Activated CD4-positive, alpha-beta T cell treated with anti-CD3 and anti-CD28 coated beads, Interleukin-2, amount 10 ng/mL, durations not matched to agents 7 days and 5 days (primary cell): ENCODE measurements at places on chromosomes 16 and 17. TPM values are rescaled to one million over a fixed set of nuclear protein-coding genes. Genes with fewer than 3 reads are reported as not detected.
A peak's percentile ranks its signal among the peaks of the same experiment; 100 is the strongest.

- no peak for DNase-seq
Observed at GRCh38 chr17:79214940-79215604, 140.4 kb downstream of the ENGASE start.

DNA sequence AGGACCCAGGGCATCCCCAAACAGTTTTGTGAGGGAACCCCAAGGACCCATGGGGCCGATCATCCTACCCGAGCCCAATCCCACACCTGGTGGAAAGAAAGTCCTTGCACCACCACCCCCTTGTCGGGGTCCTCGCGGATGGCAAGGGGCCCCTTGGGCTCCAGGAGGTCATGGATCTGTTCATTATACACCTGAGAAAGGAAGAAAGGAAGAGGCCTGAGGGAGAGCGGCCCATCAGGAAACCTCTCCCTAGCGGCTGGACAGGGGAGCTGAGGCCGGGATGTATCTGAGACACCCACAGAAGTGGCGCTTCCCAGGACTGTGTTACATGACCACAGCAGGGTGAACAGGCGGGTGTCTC, 12.8 kb downstream of the KIF18B start:
- DNase-seq, result no peak

DNA sequence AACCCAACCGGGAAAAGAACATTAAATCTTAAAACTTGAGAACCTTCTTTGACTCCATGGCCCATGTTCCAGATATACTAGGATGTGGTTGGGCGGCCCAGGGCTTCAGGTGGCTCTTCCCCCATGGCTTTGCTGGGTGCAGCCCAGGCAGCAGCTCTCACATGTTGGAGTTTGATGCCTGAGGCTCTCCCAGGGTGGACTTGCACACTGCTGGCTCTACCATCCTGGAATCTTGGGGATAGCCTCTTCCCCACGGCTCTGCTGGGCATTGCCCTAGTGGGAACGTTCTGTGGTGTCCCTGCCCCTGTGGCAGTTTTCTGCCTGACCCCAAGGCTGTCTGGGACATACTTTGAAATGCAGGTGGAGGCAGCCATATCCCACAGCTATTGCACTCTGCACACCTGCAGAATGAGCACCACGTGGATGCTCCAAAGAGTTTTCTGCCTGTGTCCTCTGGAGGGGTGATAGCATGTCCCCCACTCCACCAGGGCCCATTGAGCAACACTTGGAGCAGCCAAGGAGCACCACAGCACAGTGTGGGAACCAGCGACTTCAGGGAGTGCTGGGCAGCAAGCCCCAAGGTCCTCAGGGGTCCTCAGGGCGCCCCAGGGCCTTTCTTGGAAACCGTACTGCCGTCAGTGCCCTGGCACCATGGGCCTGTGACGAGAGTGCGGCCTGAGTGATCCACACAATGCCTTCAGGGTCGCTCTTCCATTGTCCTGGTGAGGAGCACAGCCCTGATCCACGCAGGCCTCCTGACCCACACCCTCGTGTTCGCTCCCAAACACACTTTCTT, 70.8 kb downstream of the GOSR1 start:
- no peak for DNase-seq

DNA sequence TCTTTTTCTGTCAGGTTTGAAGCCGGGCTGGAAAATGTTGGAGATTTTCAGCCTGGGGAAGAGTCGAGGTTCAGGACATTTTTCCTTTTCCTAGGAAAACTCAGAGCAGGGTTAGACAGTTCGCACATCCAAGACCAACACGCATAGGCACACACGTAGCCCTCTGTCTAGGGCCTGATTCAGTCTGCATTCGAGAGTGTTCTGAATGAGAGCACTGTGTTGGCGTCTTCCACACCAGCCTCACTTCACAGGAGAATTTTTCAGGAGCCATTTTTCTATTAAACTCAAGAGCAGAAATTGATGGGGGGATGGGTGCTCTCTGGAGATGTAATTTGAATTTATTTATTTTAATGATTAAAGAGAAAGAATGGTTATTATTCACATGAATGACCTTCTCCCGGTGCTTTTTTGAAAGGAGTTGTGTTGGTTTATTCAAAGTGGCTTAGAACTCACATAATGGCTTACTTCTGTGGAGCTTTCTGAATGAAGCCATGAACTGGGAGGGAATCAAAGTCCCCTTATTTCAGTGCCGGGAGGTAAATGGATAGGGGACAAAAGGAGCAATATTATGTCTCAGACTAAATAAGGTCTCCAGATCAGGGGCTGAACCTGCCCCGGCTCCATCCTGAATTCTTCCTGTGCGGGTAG, 194.3 kb downstream of the CCDC182 start:
- no peak for DNase-seq

DNA sequence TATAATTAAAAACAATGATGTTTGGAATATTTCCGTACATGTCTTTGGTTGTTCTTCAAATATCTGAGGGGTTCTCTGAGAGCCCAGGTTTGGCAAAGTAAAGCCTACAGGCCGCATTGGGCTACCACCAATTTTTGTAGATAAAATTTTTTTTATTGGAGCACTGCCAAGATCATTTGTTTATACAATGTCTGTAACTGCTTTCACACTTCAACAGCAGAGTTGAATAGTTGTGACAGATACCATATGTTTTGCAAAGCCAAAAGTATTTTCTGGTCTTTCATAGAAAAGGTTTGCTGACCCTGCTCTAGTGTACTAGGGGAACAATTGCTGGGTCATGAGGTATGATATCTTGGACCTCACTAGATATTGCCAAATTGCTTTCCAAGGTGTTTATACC, 10.5 kb downstream of the PPM1D start:
- no peak for DNase-seq

DNA sequence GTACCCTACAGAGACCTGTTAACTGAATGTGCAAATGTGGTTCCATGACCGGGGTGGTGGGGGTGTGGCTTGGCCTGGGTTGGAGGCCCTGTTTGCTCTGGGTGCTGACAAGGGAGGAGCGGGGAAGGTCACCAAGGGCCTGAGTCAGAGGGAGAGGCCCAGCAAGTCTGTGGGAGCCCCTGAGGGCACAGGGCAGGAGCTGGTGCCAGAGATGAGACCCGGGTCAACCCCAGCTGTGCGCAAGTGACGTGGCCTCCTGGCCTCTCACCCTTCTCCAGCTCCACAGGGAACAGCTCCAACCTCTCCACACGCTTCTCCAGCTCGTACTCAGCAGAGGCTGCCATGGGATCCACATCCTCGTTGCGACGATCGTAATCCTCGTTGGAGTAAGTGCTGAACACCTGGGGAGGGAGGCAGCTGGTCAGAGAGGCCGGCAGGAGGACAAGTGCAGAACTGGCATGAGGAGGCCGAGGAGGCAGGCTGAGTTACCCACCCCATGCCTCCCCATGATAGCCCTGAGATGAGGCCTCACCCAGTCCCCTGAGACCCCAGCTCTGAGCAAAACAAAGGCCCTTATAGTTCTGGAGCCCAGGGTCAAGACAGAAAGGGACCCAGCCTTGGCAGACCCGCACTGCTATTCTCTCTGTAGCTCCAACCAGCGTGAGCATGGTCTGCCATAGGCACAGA, 5.5 kb downstream of the PPP1R9B start:
- no peak for DNase-seq

GRCh38 chr17:44221084-44221861, 1.8 kb upstream of the UBTF start:
- peak; percentile 73 for DNase-seq

DNA sequence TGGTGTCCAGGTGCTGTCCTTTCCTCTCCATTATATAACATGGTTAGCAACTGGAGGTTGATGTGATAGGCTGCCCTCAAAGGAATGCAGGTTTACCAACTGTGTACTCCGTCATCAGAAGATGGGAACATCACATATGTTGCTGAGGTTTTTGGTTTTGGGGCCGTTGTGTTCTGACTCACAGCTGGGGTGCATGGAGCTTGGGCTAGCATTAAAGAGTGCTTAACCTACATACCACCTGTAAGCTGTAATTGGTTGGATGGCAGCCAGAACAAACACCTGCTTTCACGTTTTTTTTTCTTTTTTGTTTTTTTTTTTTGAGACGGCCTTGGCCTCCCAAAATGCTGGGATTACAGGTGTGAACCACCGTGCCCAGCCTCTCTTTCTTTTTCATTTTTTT, 20.9 kb downstream of the TMEM11 start:
- no peak for DNase-seq

DNA sequence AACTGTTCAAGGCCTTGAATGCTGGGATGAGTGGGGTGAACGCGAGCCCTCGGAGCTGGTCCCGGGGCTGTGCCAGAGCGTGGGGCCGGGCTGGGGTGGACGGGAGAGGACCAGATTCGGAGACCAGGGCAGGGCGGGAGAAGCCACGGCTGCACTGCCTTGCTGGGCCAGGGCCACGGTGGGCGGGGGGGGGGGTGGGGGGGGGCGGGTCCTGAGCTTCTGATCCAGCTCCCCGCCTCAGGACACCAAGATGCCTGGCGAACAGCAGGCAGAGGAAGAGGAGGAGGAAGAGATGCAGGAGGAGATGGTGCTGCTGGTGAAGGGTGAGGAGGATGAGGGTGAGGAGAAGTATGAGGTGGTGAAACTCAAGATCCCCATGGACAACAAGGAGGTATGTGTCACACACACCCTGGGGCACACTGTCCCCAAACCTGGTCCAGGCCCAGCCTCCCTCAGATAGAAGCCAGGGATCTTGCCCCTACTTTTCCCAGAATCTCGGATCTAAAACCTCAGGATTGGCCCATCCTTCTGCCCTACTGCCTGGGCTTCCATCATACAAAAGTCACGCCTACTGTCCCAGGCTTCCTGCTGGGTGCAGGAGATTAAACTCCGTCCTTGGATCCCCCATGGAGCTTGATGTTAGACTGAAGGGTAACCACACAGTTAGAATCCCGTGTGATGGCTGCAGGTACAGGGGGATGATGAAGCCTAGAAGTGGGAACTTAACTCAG, 563 bp downstream of the ZNF771 start:
- DNase-seq, result no peak

DNA sequence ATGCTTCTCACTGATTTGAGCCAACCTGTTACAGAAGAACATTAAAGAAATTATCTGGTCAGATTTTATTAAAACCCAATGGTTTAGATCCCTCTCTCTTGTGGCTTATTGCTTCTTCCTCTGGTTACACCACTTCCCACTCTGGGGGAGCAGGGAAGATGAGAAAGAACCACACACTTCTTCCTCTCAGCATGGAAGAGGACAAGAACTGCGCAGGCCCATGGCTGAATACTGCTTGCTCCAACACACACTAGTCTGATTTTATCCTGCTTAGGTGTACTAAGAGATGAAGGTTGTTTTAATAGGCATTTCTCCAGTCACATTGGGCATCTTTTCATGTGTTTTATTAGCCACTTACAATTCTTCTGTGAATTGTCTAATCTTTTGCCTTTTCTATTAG, 27.6 kb downstream of the MAP3K3 start:
- no peak for DNase-seq

DNA sequence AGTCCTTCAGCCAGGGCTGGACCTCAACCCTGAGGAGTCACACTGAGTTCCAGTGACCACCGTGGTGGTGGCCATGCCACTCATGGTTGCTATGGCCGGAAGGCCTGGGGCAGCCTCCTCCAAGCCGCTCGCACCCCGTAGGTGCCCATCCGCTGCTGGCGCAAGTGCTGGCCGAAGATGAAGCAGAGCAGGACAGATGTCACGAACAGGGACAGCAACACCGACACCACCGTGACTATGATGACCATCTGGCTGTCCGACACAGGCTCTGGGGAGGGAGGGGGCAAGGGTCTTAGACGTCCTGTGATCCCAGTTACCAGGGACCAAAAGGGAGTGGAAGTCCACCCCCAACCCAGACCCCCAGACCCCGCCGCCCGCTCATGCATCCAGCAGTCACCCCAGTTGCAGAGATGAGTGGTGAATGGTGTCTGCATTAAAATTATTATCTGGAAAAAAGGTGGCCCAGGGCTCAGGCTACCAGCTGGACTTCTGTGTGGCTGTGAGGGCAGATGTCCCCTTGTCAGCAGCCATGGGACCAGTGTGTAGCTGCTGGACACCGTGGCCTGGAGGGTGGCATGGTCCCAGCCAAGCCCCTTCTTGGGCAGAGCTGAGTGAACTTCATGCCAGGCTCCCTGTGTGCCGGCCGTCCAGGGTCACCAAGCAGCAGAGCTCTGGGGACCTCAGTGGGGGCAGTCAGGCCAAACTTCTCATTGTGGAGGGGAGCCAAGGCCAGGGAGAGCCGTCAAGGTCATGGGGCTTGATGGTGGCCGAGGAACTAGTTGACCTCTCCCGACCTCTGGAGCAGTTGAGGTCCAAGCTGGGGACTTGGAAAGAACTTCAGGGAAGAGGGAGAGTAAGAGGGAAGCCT, 4.7 kb downstream of the PRR29 start:
- no peak for DNase-seq

DNA sequence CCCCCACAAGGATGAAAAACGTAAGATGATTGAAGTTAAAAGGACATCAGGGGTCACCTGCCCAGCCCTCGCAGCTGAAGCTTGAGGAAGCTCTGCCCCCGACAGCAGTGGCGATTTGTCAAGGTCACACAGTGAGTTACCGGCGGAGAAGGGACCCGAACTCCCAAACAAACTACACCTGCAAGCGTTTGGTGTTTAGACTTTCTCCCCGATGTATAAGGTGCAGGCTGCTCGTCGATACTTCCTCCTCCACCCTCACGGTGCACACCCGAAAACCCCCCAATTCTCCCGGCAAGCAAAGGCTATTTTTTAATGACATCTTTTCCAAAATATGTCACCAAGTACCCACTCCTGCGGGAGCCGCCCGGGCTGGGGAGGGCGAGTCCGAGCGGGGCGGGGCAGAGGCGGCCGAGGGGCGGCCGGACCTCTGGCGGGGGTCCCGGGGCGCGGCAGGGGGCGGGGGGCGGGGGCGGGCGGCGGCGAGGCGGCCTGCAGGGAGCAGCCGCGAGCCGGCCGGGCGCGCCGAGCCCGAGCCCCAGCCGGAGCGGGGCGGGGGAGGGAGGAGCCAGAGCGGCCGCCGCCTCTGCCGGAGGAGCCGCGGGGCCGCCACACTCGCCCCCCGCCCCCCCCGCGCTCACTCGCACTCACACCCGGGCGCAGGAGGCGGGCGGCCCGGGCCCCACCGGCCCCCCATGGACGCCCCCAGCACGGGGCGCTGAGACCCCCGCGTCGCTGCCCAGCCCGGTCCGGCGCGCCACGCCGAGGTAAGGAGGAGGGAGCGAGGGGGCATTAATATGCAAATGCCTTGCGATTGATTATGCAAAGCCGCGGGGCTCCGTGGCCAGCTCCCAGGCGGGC, at the start of gene THRA:
TSS of gene THRA (plus strand) at position 637 of the 858 bp plus-strand sequence. CDS start 11,524 bp downstream, outside the sequence.
- peak; percentile 65 for DNase-seq

GRCh38 chr17:76204277-76204676, 36.0 kb downstream of the RNF157 start:
- DNase-seq, result no peak

GRCh38 chr16:12651765-12652512, 151.7 kb downstream of the CPPED1 start:
- DNase-seq, result no peak

GRCh38 chr17:30422171-30422570, 43.4 kb downstream of the CPD start:
- no peak for DNase-seq

The ZNF750 gene
- total RNA-seq, result not detected

The HOXB5 gene
- total RNA-seq, result not detected

The MMP25 gene
- 19.8 TPM for total RNA-seq

The IL17C gene
- 0.20 TPM for total RNA-seq
